ENCODE measurements at places on chromosomes 4 and X.

DNA sequence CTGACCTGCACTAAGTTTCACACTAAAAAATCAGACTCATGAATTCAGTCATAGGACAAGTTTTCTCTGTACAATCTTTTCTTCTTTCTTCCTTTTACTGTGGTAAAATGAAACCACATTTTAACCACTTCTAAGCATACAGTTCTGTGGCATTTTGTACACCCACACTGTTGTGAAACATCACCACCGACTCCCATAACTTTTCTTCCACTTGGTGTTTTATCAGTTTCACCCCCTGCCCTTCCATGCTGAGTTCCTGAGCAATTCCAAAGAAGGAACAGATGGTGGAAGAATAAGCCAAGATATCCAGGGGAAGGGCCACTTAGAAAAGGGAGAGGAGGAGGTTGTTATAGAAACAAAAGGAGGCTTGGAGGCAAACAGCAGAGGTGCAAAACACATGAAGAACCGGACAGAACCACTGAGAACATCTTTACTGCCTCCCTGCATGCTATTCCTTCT is 22.6 kb downstream of the SLC25A4 start:
- DNase-seq: no peak

- DNase-seq: no peak
Observed at GRCh38 chrX:104270916-104271512, 16.3 kb upstream of the ESX1 start.

GRCh38 chrX:101550362-101550750 is at the start of gene ARMCX1:
Gene ARMCX1, plus strand, starts transcription at chrX:101550547. Its CDS starts 2,384 bp downstream, at chrX:101552931.
- no peak for DNase-seq

DNA sequence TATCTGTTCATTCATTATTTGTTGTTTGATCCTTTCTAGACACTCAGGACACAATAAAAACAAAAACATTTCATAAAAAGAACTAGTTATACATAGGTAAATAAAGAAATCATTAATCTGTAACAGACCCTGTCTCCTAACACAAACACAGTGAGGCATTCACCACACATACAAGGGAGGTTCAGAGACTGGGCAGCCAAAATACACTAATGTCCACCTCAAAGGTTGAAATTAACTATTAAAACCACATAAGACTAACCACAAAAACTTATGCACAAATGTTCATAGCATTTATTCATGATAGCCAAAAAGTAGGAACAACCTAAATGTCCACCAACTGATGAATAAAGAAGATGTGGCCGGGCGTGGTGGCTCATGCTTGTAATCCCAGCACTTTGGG is 7.8 kb downstream of the PAPSS1 start:
- no peak for DNase-seq

DNA sequence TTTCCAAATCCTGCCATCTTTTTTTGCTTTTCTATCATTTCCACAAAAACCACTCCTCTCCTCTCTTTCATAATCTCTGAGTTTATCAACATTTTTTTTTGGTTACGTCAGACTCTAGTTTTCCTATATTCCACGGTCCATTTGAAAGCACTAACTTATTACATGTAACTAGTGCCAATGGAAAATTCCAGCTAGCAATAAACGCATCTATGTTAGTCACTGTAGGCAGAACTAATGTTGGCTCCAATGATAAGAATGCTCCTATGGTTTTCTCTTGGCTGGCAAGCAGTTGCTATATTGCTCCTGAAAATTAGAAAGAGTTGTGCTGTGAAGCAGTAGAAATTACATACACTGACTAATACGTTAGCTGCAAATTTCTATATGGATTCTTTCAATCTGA is 634.6 kb upstream of the FTHL17 start:
- no peak for DNase-seq
